Urothelium cell line (cell line): ENCODE measurements at places on chromosomes 4 and X.

DNA sequence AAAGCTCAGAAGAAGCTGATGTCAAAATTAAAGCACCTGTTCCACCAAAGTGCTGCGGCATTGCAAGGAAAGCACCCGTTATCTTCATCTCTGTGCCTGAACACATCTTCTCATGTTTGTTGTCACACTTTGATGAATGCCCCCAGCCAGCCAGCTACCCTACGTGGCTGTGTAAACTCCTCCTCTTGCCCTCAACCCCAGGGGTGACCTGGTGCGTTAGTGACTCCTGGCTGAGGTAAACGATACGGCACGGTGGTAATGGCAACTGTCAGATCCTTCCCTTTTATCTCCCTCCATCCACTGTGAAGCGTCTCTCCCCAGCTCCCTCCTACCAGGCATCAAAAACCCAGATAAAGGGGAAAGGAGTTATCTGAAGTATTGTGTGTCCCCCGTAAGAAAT, 90.6 kb upstream of the WWC2 start:
- DNase-seq = no peak

DNA sequence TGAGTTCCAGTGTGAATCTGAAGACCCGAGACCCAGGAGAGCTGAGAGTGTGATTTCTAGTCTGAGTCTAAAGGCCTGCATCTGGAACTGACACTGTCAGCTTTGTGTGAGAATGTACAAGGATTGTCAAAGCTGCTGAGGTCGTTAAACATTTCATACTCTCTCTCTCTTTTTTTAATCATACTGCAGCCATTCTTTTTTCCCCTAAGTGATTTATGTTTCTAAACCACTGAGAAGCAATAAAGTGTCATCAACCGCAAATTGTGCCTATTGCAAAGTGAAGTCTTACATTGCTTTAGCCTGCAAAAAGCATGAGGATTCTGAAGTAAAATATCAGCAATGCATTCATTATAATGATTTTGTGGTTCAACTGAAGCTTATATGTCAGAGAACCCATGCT, 106.0 kb downstream of the ASMT start:
- DNase-seq = no peak

- no peak for DNase-seq
Observed at GRCh38 chr4:7865533-7865932, 74.1 kb downstream of the AFAP1 start.

DNA sequence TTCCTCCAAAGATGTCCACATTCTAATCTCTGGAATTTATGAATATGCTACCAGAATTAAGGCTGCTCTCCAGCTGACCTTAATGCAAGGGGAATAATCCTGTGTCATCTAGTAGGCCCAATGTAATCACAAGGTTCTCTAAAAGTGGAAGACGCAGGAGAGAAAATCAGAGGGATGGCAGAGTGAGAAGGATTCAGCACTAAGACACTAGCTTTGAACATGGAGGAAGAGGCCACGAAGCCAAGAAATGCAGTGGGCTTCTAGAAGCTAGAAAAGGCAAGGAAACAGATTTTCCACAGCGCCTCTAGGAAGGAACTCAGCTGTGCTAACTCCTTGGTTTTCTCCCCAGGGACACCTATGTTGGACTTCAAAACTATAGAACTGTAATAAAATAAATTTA, 240.7 kb upstream of the TRAM1L1 start:
- no peak for DNase-seq

GRCh38 chr4:47274901-47275300, 188.6 kb downstream of the COMMD8 start:
- DNase-seq = no peak

GRCh38 chr4:13627178-13627605, 333 bp downstream of the BOD1L1 start:
- no peak for DNase-seq

- DNase-seq = no peak
Observed at GRCh38 chrX:154540897-154541535, 5.6 kb downstream of the G6PD start.

- DNase-seq = no peak
Observed at GRCh38 chr4:87516683-87517082, 12.5 kb downstream of the SPARCL1 start.

DNA sequence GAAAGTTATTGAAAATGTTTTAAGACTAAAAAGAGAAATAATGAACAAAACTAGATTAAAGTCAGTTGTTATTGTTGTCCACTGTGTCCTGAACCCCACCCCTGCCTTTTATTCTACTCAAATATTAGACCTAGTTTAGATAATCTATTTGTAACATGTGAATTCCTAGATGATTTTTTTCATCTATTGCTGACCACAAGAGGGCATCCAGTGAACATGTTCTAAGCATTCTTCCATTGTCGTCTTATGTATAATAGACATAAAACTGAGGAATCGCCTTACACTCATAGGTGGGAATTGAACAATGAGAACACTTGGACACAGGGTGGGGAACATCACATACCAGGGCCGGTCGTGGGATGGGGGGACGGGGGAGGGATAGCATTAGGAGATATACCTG, 36.4 kb upstream of the HPRT1 start:
- no peak for DNase-seq

DNA sequence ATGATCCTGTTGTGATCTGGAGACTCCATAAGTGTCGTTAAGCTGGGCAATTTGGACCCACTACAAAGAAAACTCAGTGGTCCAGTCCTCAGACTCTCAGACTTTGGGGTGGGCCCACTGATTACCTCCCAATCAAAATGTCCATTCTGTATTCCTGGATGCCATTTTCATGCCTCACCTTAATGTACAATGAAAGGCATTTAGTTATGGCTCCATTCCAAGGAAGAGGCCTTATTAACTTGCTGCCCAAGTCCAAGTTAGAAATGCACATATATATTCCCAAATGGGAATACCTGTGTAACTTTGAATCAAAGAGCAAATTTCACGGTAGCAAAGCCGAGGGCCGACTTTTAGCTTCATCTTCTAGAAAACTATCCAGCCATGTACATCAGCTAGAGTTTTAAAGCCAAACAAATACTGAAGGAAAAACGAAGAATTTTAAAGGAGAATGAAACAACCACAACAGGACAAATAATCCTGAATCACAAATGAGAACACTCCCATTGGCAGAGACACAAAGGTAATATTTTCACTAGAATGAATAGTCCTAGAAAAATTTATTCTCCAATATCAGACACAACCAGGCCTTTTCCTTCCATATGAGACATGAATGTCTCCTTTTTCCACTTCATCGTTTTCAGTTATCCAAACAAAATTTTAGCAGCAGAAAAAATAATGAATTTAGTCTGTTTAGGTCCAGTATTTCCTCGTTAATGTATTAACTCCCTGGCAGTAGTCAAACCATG, 63.7 kb upstream of the HHIP start:
- DNase-seq = no peak

DNA sequence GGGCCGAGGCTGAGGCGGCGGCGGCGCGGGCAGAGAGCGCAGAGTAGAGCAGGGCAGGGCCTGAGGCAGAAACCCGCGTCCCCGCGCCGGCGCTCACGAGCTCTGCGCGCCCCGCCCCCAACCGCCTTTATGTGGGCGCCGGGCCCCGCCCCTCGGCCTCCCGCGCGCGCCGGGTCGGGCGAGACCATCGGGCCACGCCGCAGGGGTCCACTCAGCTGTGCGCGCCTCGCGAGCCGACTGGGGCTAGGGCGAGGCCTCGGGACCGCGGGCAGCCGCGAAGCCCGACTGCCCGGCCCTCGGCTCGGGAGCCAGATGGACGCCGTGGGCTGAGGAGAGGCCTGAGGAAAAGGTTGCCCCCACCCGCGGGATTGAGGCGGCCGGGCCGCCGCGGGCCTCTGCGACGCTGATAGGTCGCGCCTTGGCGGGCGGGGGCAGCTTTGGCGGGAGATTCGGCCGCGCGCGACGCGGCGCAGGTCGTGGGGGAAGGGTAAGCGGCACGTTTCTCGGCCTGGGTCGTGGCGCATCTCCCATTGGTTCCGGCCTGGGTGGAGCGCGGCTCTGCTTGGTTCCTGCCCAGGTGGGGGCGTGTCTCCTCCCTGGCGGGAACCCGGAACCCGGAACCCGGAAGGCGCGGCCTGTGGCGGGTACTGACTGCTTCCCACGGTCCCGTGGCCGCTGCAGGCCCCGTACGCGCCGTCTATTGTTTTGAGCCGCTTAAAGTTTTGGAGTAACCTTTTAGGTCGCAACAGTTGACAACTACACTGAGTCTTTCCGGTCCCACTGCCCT, at the start of gene SLBP:
Gene SLBP (minus strand): TSS at position 104 of the 787 bp plus-strand sequence. CDS start 131 bp downstream, outside the sequence.
- peak; percentile 93 for DNase-seq

DNA sequence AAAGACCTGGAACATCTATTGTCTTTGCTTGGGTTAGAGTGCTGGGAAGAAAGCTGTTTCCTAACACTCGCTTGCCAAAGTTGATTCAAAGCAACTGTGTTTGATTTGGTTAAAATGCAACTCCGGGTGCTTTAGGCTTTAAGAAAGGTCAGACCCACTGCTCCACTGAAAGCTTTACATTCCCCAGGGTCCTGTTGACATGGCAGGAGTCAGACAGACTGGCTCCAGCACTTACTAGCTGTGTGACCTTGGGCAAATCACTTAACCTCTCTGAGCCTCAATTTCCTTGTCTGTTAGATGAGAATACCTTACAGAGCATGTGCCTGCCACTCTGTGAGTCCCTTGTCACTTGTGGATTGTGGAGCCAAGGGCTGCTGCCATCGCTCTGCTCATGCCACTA, 39.0 kb downstream of the DGKK start:
- DNase-seq = no peak

- DNase-seq = no peak
Observed at GRCh38 chr4:76984127-76984526, 34.6 kb downstream of the SEPTIN11 start.

DNA sequence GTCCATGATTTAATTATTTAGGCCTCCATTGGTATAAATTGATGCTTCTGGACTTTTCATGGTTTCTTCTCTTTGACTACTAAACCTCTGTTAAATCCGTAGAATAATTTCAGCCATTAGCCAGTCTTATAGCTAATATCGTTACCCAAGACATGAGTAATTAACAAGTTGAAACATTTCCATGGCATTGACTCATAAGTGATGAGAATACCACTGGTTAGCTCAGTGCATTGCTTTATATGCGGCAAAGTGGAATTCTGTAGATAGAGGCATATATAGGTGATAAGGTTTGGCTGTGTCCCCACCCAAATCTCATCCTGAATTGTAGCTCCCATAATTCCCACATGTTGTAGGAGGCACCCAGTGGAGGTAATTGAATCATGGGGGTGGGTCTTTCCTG, 80.6 kb downstream of the VCX2 start:
- DNase-seq = no peak

DNA sequence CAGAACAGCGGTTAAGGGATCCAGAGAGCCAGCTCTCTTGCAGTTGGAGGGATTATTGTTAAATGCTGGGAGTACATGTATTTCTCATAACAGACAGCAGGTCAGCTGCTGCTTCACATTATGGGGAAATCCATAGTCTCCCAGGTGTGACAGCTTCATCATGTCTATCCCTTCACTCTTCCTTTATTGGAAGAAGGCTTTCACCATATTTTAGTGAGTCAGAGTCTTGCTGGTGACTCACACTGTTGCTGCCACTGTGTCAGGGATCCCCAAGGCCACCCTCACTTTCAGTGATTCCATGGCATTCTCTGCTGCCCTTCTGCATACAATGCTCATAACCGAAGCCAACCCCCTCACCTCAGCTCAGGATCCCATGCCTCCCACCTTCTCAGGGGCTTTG, 32.9 kb upstream of the PAGE5 start:
- DNase-seq = no peak

DNA sequence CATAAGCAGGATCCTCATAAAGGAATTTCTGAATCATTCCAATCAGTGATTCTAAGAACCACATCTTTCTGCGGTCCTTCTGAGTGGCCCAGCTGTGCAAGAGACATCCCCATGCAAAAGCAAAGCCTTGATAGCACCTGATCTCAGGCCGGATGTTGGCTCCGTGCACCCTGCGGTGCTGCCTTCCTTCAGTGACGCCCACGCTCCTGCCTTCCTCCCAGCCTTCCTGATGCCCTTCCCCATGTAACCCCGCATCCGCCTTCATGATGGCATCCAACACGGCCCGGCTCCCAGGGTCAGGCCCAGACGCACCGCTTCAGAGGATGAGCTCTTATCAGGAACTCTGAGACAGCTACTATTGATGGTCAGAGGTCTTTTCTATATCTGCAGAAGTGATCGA, 20.4 kb upstream of the CYP4V2 start:
- DNase-seq = no peak

DNA sequence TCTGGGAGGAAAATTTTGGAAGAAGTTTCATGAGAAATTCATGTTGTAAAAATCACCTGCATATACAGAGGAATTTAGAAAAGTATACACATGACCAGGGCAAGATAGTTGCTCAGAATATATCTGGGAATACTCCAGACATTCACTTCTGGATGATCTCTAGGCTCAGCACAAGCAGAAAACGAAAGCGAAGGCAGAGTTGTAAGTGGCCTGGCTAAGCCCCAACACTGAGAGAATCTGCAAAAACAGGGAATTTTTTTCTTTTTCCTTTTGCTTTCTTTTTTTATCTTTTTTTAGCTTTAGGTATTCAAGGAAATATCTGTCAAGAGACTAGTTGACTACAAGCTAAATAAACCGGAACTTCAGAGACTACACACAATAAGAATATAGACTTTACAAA, 207.2 kb downstream of the FGF13 start:
- no peak for DNase-seq

DNA sequence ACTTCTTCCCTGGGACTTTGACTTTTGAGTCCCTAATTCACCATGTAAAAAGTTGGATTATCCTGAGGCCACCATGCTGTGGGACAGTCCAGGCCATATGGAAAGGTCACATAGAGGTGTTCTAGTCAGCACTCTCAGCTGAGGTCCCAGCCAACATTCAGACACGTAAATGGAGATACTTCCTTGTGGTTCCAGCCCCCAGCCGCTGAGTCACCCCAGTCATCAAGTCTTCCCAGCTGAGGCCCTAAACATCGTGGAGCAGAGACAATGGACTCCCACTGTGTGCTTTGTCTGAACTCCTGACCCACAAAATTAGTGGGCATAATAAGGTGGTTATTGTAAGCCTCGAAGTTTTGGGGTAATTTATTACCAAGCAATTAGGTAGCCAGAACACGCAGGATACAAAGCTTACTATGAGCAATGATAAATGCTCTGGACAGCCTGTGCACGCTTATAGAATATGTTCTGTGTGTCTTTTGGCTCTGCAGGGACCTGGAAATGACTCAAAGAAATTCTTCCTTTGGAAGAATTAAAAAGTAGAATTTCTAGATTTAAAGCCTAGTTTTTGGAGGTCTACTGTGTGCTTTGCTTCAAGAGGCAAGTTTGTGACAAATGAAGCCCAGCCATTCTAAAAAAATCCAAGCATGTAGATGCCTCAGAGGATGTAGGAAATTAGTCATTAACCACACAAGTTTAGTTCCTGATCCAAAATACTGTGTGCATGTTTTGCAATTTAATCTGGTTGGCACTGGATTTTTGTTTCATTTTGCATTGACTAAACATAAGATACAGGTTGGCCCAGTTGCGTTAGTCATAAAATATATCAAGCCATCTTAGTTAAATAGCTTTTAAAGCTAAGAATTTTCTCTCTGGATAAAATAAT, 33.2 kb upstream of the SLC9A7 start:
- peak; percentile 66 for DNase-seq

- DNase-seq = peak; percentile 6
Observed at GRCh38 chrX:17376431-17377077, 1.6 kb downstream of the NHS start.

- peak; percentile 40 for DNase-seq
Observed at GRCh38 chr4:76764251-76764650, 133.7 kb downstream of the SOWAHB start.
